Germinal center (tissue), 1 donor: ENCODE measurements at places on chromosomes 4 and X.
A peak's percentile ranks its signal among the peaks of the same experiment; 100 is the strongest.

GRCh38 chr4:108529984-108530905 lies 90.1 kb upstream of the RPL34 start:
- DNase-seq: no peak

DNA sequence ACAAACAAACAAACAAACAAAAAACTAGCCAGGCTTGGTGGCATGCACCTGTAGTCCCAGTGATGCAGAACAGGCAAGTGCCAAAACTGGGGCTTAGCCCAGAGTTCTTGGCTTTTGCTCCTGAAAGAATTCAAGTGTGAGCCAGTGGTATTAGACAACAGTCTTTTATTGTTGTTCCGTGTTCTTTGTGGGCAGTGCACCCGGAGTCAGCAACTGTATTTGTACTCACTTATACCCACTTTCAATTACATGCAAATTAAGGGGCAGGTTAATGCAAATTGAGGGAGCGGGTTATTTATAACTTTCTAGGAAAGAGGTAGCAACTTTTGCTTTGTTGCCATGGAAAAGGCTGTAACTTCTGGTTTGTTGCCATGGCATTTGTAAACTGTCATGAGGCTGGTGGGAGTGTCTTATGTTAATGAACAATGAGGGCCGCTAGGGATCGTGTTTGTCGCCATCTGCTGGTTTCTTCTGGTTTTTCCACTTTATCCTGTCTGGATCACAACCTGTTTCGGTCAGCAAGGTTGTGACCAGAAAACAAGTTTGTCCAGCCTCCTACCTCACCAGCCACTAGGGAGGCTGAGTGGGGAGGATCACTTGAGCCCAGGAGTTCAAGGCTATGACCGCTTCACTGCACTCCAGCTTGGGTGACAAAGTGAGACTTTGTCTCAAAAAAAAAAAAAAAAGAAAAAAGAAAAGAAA lies 88.8 kb upstream of the ESX1 start:
- DNase-seq: peak; percentile 5

GRCh38 chr4:3729882-3730226 lies 36.3 kb upstream of the ADRA2C start:
- no peak for DNase-seq

GRCh38 chrX:23731951-23732350 lies 11.1 kb downstream of the ACOT9 start:
- no peak for DNase-seq

GRCh38 chr4:7928711-7929110 lies 10.9 kb downstream of the AFAP1 start:
- no peak for DNase-seq

DNA sequence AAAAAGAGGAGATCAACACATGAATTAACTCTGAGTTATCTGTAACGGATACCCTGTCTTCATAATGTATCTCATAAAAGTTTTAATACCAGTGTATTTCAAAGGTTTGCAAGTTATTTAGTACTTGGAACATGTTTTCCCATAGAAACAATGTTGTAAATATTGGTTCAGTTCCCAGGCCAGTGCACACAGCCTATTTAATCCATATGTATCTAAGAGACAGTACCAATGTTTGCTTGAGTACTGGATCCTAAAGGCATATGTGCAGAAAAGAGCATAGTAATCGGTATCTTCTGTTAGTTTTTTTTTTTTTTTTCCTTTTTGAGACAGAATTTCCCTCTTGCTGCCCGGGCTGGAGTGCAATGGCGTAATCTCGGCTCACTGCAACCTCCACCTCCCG lies 46.1 kb downstream of the SLIT2 start:
- no peak for DNase-seq

GRCh38 chrX:45758319-45758718 lies 557.6 kb upstream of the DIPK2B start:
- DNase-seq: no peak

GRCh38 chrX:138756234-138756633 lies 44.7 kb upstream of the FGF13 start:
- DNase-seq: no peak

GRCh38 chr4:138796761-138797160 lies 218.8 kb upstream of the NOCT start:
- no peak for DNase-seq

DNA sequence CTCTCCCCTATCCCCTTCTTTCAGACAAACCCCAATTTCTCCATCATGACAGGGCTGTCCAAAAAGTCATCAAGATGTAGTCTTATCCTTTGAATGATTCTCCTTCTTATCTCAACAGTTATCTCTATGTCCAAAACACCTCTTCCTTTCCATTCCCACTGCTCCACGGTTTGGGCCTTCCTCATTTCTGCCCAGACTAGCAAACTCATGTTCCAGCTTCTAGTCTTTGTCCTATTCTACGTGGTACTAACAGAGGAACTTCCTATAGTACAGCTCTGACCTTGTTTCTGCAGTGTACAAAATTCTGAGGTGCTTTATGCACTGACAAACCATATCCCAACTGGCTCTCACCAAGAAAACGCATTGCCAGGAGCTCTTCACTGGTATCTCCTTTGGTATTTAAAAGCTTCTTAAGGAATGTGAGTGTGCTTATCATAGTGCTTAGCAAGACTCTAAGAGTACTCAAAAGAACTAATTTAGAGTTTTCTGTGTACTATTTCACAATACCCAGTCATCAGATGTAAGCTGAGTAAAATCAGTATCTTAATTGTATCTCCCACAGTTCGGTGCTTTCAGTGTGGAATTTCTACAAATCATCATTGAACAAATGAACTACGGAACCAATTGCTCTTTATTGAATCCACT lies 65.5 kb downstream of the MAML3 start:
- no peak for DNase-seq
